Left renal pelvis (tissue), 4 donors: ENCODE measurements at places on chromosomes 13 and 19. TPM values are rescaled to one million over a fixed set of nuclear protein-coding genes. Genes with fewer than 3 reads are reported as not detected.

FFAR2 gene
- 0.20 TPM for polyA plus RNA-seq

MAN2B1 gene
- polyA plus RNA-seq, result 33.6 TPM

KIR2DL4 gene
- polyA plus RNA-seq, result not detected

B3GNT3 gene
- polyA plus RNA-seq, result 0.15 TPM

ATXN8OS gene
- polyA plus RNA-seq, result 0.29 TPM

DNA sequence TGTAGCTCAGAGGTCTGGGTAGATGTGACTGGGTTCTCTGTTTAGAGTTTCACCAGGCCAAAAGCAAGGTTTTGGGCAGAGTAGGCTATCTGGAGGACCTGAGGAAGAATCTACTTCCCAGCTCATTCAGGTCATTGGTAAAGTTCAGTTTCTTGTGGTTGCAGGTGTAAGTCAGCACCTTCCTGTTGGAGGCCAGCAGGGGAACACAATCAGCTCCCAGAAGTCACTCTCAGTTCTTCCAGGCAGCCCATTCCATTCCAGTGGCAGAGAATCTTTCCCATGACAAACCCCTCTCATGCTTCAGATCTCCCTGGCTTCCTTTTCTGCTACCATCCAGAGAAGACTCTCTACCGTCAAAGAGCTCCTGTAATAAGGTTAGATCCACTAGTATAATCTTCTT lies 176.2 kb upstream of the UFM1 start:
- no peak for DNase-seq

GRCh38 chr13:105732806-105733529 lies 802.5 kb downstream of the EFNB2 start:
- DNase-seq, result no peak

DNA sequence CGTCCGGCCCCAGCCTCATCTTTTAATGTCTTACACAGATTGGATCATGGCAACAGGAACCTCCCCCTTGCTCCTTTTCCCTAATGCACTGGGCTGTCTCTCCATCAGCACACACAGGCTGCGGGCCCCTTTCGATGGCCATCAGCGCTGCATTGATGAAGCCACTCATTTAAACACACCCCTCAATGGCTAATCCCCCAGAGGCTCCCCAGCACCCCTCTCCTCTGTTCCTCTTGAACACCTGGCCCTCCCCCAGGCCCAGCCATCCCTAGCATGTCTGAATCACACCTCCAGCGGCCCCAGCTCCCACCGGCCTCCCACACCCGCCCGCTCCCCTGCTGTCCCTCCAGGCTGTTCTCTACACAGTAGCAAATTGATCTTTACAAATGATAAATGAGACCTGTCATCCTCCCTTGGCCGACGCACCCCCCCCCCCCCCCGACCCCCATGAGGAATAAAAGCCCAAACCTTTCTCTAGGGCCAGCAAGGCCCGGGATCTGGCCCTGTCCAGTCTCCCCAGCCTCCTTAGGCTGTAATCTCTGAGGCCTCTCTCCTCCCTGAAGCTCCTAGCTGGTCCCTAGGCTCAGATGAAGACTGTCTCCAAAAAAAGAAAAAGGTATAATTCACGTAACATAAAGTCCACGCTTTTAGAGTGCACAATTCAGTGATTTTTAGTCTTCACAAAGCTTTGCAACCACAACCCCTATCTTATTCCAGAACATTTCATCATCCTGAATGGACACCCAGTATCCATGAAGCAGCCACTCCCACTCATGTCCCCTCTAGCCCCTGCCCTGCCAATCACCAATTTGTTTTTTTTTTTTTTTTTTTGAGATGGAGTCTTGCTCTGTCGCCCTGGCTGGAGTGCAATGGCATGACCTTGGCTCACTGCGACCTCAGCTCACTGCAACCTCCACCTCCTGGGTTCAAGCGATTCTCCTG lies 7.4 kb downstream of the RPL28 start:
- no peak for DNase-seq

DNA sequence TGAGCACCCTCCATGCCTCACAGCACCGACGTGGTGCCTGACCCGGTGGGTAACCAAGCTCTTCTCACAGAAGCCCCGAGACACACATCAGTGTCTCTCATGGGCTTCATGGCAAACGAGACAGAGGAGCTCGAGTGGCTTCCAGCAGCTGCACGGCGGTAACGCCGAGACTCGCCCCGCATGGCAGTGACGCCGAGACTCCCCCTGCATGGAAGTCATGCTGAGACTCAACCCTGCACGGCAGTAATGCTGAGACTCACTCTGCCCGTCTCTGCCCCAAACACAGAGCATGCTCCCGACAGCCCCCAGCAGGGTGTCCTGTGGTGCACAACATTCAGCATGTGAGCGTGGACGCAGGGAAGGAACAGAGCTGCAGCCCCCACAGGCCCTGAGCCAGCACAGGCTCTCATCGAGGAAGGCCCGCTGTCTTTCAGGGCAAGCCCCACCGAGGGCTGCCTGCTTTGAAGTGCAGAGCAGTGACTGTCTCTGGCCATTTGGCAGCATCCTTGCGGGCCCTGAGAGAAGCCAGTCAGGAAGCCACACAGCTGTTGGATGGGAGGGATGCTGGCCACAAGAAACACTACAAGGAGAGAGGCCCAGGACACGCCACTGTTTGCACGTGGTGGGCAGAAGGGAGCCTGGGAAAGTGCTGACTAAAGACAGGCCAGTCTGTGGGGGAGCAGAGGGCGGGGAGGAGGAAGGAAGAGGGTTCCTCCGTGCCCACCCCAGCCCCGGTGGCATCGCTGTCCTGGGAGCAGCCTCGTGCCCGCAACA lies 9.5 kb downstream of the GAS6 start:
- no peak for DNase-seq

GRCh38 chr13:37097076-37097475 lies 8.4 kb downstream of the CSNK1A1L start:
- DNase-seq, result no peak

- DNase-seq, result no peak
These were observed 315.9 kb downstream of the ATP8A2 start for GRCh38 chr13:25687471-25688225.

GRCh38 chr19:7914598-7915045 lies at the start of gene TGFBR3L:
Gene TGFBR3L (plus strand): TSS chr19:7914830.
- DNase-seq, result no peak

GRCh38 chr13:25902891-25903341 lies 148.9 kb downstream of the SHISA2 start:
- DNase-seq, result no peak

GRCh38 chr19:29823581-29824330 lies 12.0 kb downstream of the CCNE1 start:
- DNase-seq, result no peak

- DNase-seq, result no peak
These were observed 142.2 kb downstream of the SIPA1L3 start for GRCh38 chr19:38049105-38049649.

DNA sequence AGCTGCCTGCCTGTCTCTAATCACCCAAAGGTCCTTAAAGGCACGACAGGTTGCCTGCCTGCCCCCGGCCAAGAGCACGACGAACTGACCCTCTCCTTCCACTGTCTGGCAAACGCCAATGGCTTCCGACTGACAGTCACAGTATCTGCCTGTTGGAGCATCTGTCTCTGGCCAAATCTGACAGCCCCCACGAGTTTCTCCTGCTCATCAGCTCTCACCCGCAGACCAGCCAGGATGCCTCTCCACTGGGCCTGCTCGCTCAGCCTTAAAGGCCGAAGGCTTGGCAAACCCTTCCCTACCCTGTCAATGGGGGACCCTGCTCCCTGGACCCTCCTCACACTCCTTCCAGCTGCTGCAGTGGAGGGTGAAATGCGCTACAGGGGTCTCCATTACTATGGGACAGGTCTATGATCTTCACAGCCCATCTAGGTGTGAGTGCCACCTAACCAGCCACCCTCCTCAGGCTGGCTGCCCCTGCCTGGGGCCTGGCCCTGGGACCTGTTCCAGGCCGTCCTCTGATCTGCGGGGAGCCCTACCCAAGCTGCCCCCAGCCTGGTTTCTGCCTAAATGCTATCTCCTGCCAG lies 932 bp downstream of the FAM83E start:
- DNase-seq, result no peak

- no peak for DNase-seq
These were observed 731.8 kb upstream of the ARGLU1 start for GRCh38 chr13:107299717-107300116.

GRCh38 chr19:11384778-11385129 lies 640 bp upstream of the EPOR start:
- DNase-seq, result no peak

DNA sequence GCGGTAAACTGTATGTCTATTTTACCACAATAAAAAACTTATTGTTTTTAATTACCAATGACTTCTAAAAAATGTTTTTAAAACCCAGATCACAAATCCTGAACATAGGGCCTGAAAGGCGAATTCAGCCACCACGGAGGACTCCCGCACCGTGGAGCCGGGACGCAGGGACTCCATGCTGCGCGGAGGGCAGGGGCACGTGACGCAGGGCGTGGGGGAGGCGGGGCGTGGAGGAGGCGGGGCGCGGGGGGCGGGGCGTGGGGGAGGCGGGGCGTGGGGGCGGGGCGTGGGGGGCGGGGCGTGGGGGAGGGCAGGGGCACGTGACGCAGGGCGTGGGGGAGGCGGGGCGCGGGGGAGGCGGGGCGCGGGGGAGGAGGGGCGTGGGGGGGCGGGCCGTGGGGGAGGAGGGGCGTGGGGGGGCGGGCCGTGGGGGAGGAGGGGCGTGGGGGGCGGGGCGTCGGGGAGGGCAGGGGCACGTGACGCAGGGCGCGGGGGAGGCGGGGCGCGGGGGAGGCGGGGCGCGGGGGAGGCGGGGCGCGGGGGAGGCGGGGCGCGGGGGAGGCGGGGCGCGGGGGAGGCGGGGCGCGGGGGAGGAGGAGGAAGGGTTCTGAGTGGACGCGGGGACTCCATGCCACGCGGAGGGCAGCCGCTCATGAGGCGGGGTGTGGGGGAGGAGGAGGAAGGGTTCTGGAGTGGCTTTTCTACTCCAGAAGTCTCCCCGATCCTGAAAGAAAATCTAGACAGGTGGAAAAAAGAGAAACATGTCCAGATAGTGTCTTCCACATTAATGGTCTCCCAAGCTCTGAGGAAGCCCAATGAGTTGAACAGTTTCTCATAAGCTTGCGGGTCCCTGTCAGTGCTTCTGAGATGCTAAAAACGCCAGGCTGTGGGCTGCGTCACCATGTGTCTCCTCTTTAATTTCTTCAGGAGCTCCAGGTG lies 4.4 kb upstream of the PROZ start:
- no peak for DNase-seq

- no peak for DNase-seq
These were observed 928.7 kb downstream of the PCDH9 start for GRCh38 chr13:66301482-66301881.

DNA sequence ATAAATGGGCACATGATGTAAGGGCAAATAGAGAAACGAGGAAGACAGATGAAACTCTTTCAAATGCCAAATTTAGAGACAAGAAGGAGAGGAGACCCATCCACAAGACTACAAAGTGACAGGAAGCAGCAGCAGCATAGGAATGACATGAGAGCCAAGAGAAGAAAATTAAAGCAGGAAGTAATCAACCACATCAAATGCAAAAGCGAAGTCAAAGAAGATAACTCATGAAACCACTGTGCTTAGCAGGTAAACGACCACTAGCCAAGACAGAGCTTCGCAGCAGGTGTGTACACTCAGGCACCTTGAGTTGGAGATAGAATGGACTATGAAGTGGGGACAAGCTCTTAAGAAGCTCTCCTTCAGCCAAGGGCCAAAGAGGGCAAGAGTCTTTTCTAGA lies 64.1 kb downstream of the KLF12 start:
- no peak for DNase-seq

- DNase-seq, result no peak
These were observed 186.2 kb upstream of the GPR12 start for GRCh38 chr13:26946684-26947343.
